ENCODE measurements at places on chromosomes 6 and 20. TPM values are rescaled to one million over a fixed set of nuclear protein-coding genes. Genes with fewer than 3 reads are reported as not detected.

Gene RUNX2
- total RNA-seq, result not detected

DNA sequence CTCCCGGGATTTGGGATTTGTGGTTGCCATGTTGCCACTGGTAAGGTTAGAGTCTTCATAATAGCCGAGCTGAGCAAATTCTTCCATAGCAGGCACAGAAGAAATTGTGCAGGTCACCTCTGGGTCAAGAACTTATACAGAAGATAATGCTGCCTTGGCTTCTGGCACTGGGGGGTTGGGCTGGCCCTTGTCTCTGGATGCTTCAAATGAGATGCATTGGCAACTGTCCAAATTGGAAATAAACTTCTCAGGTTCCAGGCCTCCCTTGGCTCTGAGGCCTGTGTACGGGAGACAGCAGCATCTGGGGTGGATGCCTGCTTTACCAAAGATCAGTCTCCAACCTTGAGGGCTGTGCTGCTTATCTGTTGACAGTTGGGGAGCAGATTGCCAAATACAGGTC is 26.2 kb downstream of the MYO6 start:
- no peaks in the 10 kb centered on the region for H3K27me3 ChIP-seq
- no peak overlapping the region for H3K4me3 ChIP-seq
- DNase-seq, result no peak
- H3K27ac ChIP-seq, result no peak overlapping the region
- H3K36me3 ChIP-seq, result no peaks in the 10 kb centered on the region

DNA sequence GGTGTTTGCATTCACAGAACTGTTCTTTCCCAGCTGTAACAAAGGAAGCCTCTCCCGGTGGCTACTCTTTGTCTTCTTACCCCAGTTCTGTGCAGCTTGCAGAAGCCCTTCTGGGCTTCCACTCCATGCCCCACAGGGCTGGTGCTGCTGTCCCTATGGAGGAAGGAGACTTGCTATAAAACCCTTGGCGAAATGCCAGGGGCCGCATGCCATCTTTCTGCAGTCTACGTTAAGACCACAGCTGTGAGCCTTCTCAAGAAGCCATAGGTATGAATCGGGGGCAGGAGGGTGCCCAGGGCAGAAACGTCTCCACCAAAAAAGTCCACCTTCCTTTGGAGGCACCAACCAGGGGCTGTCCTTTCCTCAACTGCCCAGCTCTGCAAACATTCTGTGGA is 60.7 kb downstream of the PRND start:
- peaks cover 9% of the 10 kb centered on the region for H3K27me3 ChIP-seq
- H3K4me3 ChIP-seq, result no peak overlapping the region
- no peak for DNase-seq
- no peaks in the 10 kb centered on the region for H3K36me3 ChIP-seq
- H3K4me1 ChIP-seq, result peaks cover 8% of the 10 kb centered on the region

DNA sequence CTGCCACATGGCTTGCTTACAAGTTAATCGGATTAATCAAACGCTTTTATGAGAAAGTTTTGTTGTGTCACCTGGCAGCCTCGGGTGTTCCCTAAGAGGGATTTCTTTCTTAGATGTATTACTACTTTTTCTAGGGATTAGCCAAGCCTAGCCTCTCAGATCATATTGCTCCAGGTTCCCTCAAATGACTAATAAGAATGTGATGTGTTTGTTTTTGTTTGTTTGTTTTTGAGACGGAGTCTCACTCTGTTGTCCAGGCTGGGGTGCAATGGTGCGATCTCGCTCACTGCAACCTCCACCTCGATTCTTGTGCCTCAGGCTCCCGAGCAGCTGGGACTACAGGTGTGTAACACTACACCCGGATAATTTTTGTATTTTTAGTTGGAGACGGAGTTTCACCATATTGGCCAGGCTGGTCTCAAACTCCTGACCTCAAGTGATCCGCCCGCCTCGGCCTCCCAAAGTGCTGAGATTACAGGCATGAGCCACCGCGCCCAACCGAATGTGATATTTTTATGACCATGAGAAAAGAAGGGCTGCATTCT is 977 bp downstream of the HMGN4 start:
- H3K36me3 ChIP-seq, result no peaks in the 10 kb centered on the region
- peak overlapping the region; percentile 89 for H3K4me3 ChIP-seq
- peaks cover 36% of the 10 kb centered on the region for H3K4me1 ChIP-seq
- no peaks in the 10 kb centered on the region for H3K27me3 ChIP-seq

Gene CDKAL1
- 33.6 TPM for total RNA-seq

DNA sequence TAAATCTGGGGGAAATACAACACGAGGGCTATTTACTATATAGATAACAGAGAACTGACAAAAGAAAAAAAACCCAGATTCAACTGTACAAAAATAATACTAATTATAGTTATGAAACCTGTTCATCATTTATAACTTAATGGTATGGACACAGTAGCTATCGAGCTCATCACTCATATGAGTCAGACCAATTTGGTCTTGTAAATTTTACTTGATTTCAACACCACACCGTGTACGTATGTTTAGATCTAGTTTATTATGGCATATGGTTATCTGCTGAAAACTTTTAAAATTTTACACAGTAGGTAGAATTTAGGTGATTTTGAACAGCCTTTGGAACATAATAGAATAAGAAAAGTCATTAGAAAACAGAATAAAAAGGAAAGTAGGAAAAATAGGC is 5.5 kb downstream of the MYLK4 start:
- no peak overlapping the region for H3K4me3 ChIP-seq
- no peak overlapping the region for H3K27ac ChIP-seq
- no peak for DNase-seq
- peaks cover 25% of the 10 kb centered on the region for H3K4me1 ChIP-seq
- no peaks in the 10 kb centered on the region for H3K36me3 ChIP-seq

GRCh38 chr6:96213784-96214183 is 198.0 kb downstream of the FUT9 start:
- H3K4me3 ChIP-seq, result no peak overlapping the region
- DNase-seq, result no peak
- no peaks in the 10 kb centered on the region for H3K27me3 ChIP-seq
- H3K27ac ChIP-seq, result no peak overlapping the region

DNA sequence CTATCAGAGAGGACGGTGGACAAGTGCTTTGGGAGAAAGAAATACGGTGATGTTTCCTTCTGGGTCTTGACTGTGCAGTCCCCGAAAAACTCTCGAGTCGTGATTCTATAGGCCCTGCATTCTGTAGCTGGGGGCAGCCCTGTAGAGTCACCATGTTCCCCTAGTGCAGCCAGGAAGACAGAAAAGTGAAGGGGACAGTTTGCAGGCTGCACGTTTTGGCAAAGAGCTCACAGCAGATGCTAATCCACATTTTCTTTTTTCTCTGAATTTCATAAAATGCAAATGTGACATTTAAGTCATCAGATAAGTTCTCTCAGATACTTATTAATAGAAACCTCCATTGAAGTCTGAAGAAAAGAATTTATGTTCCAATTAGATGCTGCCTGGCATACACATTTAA is 19.5 kb downstream of the SPATS1 start:
- peaks cover 6% of the 10 kb centered on the region for H3K4me1 ChIP-seq
- H3K4me3 ChIP-seq, result no peak overlapping the region
- peaks cover 2% of the 10 kb centered on the region for H3K27me3 ChIP-seq
- H3K36me3 ChIP-seq, result no peaks in the 10 kb centered on the region
- H3K27ac ChIP-seq, result no peak overlapping the region

Gene NOX3
- total RNA-seq, result 0.24 TPM

Gene PSORS1C2
- not detected for total RNA-seq

Gene CLPSL1
- total RNA-seq, result not detected

Gene SRMS
- not detected for total RNA-seq

Gene SCUBE3
- total RNA-seq, result not detected

Gene CST4
- total RNA-seq, result not detected

Gene RBPJL
- total RNA-seq, result not detected

DNA sequence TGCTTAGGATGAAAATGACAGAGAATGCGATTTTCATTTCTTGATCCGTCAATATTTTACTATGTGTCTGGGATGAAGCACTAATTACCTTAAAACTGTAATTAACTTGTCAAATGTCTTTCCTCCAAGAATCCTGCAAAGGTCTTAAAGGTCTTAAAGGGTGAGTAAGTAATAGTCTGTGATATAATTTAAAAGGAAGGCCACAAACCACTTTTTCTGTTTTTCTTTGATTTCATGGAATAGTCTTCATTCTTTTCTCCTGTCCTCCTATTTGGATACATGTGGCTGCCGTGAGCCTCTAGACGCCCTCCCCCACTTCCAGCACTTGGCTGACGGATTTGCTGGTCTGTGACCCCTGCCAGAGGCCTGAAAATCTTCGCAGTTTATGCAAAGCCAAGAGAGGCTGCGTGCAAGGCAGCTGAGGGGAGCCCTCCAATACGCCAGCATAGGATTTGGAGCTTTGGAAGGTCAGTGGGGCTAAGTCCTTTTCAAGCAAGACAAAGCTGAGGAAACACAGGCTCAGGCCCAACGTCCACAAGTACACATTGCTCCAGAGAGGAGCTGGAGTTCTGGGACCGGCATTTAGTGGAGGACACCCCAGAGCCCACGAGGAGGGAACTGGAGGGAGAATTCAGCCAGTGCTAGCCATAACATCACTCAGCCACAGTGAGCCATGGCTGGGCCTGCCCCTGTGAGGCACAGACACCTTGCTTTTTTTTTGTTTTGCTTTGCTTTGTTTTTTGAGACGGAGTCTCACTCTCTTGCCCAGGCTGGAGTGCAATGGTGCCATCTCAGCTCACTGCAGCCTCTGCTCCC is 382.6 kb downstream of the SMOC2 start:
- no peaks in the 10 kb centered on the region for H3K36me3 ChIP-seq
- peaks cover 33% of the 10 kb centered on the region for H3K27me3 ChIP-seq
- H3K27ac ChIP-seq, result no peak overlapping the region

Gene PLA2G7
- total RNA-seq, result not detected

DNA sequence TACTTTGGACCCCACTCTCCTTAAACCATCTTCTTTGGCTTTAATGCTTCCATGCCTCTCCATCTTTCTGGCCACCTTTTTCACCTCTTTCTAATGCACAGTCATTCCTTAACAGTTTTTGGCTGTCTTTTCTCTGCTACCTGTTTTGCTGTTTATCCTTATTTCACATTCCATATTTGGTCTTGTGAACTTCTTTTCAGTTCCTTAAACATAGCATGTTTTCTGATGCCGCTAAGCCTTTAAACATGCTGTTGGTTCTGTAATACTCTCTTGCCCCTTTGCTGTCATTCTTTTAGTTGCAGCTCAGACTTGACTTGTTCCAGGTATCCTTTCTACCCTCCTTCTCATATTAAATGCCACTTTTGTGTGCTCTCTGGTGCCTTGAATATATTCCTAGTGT is 35.8 kb downstream of the TOP1 start:
- DNase-seq, result no peak
- no peak overlapping the region for H3K27ac ChIP-seq
- peaks cover 70% of the 10 kb centered on the region for H3K36me3 ChIP-seq

- H3K27me3 ChIP-seq, result peaks cover 19% of the 10 kb centered on the region
- no peaks in the 10 kb centered on the region for H3K36me3 ChIP-seq
- no peak for DNase-seq
Measured at GRCh38 chr20:5486377-5487054, 169.8 kb upstream of the PROKR2 start.

DNA sequence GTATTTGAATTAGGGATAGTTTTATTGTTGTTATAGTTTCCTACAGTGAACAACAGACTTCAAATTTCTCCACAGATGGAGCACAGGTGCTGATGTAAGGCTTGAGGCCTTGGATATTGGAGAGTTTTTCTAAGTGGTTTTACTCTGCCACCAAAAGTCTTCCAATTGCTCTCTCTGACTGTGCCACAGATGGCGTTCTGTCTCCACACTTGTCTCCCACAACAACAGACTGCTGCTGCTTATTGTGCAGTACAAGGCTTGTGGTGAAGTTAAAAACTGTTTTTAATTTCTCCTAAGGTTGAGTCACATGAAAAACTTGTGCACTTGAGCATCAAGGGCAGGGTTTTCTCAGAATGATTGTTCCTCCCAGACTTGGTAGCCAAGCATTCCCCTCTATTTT is 460.9 kb upstream of the KHDRBS2 start:
- H3K4me1 ChIP-seq, result peaks cover 6% of the 10 kb centered on the region
- no peak overlapping the region for H3K27ac ChIP-seq
- DNase-seq, result no peak
- H3K4me3 ChIP-seq, result no peak overlapping the region
- H3K27me3 ChIP-seq, result no peaks in the 10 kb centered on the region

Gene MYT1
- total RNA-seq, result 0.58 TPM

- DNase-seq, result no peak
- no peak overlapping the region for H3K4me3 ChIP-seq
- H3K4me1 ChIP-seq, result peaks cover 30% of the 10 kb centered on the region
- H3K27me3 ChIP-seq, result no peaks in the 10 kb centered on the region
- no peak overlapping the region for H3K27ac ChIP-seq
Measured at GRCh38 chr20:54079652-54080051, 9.3 kb upstream of the BCAS1 start.

DNA sequence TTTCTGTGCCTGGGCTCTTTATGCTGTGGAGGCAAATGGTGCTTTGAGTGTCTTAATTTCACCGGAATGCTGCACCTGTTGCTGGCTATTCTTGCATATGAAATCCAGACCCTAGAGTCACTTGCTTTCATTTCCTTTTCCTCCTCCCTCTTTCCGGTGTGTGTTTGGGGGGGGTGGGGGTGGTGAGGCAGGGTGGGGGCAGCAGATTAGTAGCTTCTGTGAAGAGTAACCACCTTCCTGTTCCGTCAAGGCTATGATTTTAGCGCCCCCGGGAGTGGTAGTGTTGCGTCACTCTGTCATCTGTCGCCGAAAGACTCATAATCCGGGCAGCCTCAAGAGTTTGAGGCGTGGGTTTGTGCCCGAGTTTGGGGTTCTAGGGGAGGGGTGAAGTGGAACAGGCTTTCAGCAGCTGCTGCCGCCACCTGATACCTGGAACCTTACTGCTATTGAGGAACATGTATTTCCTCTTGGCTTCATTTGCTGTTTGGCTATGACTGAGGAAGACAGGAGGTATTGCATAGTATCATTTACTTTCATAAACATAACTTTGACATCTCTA is 49.1 kb downstream of the UTRN start:
- H3K36me3 ChIP-seq, result peaks cover 22% of the 10 kb centered on the region
- no peak overlapping the region for H3K27ac ChIP-seq
- no peak overlapping the region for H3K4me3 ChIP-seq
- H3K27me3 ChIP-seq, result no peaks in the 10 kb centered on the region
- peaks cover 75% of the 10 kb centered on the region for H3K4me1 ChIP-seq
- DNase-seq, result no peak

- no peak for DNase-seq
- H3K4me1 ChIP-seq, result peaks cover 35% of the 10 kb centered on the region
- no peak overlapping the region for H3K27ac ChIP-seq
- H3K36me3 ChIP-seq, result peaks cover 35% of the 10 kb centered on the region
- H3K27me3 ChIP-seq, result no peaks in the 10 kb centered on the region
Measured at GRCh38 chr6:7203939-7204338, 96.2 kb downstream of the RREB1 start.

GRCh38 chr6:5274231-5274630 is 12.9 kb downstream of the FARS2 start:
- H3K4me1 ChIP-seq, result no peaks in the 10 kb centered on the region
- no peak overlapping the region for H3K27ac ChIP-seq
- no peak overlapping the region for H3K4me3 ChIP-seq
- H3K27me3 ChIP-seq, result no peaks in the 10 kb centered on the region
